LNCaP clone FGC (cell line): ENCODE measurements at places on chromosomes 1 and 21.

GRCh38 chr1:91559838-91560565, 59.4 kb downstream of the CDC7 start:
- DNase-seq: peak; percentile 82

- no peak for DNase-seq
Measured at GRCh38 chr1:49552101-49552500, 471.7 kb downstream of the AGBL4 start.

DNA sequence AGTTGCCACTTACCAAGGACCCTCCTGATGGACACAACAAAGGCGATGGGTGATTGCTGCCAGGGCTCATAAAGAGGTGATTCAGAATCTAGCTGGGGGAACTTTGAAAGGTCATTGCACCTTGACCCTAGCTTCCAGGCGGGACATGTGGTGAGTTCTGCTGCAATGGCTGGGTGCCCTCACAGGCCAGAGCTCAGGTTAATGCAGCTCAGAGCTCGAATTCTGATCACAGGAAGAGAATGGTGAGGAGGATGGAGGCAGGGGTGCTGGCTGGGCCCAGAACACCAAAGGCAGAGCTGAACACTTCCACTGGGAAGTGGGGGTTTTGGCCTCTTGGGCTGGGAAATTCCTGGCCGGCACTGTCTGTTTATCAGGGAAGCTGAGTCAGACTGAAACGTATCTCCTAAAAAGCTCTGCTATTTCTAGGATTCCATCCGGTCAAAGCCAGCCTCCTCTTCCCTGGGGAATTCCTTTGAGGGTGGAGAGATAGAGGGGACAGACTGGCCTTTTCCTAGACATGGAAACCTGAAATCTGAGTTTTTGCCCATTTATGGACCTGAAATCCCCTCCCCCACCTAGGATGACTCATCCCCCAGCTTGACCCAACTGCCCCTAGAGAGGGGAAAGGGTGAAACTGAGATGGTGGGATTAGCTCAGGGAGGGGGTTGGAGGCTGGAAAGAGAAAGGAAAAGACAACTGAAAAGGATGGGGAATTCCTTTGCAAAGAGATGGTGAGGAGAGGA, 27.2 kb downstream of the NUAK2 start:
- DNase-seq: no peak

- no peak for DNase-seq
Measured at GRCh38 chr1:1437033-1437903, 1.8 kb downstream of the VWA1 start.

GRCh38 chr1:161738627-161739287, 10.8 kb upstream of the DUSP12 start:
- peak; percentile 46 for DNase-seq

DNA sequence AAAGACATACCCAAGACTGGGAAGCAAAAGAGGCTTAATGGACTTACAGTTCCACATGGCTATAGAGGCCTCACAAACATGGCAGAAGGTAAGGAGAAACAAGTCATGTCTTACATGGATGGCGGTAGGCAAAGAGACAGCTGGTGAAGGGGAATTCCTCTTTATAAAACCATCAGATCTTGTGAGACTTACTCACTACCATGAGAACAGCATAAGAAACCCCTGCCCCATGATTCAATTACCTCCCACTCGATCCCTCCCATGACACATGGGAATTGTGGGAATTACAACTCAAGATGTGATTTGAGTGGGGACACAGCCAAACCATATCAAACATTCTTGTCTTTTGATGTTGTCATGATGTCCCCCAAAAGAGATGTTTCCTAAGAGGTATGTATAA, 103.3 kb downstream of the DUSP10 start:
- DNase-seq: no peak

GRCh38 chr1:97159342-97159741, 437.8 kb downstream of the PTBP2 start:
- no peak for DNase-seq

DNA sequence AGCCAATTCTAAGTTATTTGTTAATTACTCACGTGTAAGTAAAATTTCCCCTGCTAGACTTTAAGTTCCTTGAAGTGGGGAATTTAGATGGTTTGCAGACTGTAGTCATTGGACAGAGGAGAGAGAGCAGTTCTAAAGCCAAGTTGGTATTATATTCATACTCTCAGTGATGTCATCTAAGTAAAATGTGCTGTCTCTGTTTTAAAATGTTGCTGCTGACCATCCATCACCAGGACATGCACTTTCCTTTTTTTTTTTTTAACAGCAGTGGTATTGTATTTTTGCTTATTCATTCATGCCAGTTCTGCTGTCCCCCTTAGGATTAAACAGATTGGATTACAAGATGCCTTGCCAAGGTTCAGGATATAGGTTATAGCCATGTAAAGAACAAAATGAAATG, 2.3 kb downstream of the TTLL7 start:
- no peak for DNase-seq

DNA sequence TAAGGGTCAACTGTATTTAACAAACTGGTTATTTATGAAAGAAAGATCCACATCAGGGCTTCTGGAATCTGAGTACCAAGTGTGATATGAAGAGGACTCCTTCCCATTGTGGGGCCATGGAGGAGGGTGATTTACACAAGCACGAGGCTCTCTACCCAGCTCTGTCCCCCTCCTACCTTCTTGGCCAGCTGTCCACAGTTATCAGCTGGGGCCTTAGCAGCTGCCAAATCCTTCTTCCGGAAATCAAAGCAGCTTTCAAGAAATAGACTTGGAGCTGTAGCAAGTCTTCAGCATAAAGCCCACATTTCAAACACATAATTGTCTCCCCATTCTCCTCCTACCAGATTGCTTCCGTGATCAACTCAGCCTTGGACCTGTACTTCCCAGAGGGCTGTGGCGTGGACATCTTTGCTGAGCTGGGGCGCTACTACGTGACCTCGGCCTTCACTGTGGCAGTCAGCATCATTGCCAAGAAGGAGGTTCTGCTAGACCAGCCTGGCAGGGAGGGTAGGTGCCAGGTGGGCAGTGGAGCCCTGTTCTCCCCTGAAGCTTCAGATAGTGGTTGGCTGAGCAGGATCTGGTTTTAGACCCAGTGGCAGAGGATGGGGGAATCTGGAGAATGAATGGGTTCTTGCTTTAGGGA, 15.5 kb downstream of the AZIN2 start:
- no peak for DNase-seq

DNA sequence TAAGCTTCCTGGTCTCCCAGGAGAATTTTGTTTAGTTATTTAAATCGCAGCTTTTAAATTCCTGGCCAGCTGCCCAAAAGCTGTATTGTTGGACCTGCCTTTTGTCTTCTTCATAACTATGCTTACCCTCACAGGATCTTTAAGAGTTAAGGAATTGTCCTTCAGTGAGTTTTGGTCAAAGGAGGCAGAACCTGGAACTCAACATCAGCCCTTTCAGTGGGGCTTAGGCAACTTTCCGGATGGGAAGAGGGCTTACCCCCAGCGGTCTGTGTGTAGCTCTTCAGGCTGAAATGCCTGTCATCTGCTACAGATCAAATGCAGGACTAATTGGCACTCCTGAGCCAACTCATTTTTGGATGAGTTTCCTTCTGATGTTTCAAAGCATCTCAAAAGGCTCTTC, 402.6 kb downstream of the SIPA1L2 start:
- DNase-seq: no peak

GRCh38 chr1:219324629-219325367, 151.1 kb downstream of the LYPLAL1 start:
- no peak for DNase-seq

DNA sequence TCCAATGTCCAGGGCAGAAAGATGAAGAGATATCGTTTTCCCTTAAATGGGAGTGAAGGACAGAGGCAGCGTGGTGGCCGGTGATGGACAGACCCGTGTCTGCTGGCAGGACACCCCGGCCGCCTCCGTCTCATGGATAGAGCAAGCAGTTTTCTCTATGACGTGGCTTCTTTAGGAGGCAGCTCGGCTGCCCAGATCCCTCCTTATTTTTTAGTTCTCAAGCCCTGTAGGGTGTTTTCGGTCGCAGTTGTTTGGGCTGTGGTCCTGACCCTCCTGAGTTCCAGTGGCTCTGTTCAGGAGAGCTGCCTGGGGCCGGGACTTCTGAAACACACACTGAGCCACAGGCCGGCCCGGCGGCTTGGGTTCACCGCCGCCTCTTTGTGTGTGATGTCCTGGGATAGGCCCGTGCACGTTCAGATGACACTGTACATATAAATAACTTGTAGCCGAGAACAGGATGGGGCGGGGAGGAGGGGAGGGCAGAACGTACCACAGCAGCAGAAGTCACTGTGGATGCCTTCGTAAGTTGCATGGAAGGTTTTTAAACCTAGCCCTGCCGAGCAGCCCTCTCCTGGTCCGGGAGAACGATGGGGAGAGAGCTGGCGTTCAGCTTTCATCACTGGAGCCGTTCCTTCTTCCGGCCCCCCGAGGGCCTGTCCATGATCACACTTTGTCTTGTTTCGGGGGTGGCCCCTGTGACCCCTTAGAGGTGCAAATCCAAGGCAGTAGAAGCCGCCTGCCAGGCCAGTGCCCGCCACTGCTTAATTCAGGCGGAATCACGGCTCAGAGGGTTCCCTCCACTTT, 65.2 kb downstream of the SIK1 start:
- DNase-seq: no peak

GRCh38 chr1:19311931-19312781, at the start of the genes AKR7A2 and SLC66A1:
Gene AKR7A2, minus strand, starts transcription at chr1:19312144. Its CDS starts 20 bp downstream, at chr1:19312124.
Gene SLC66A1, plus strand, starts transcription at chr1:19312326. Its CDS starts 5,352 bp downstream, at chr1:19317678.
- DNase-seq: peak; percentile 22

- no peak for DNase-seq
Measured at GRCh38 chr1:48807554-48808260, 31.0 kb upstream of the BEND5 start.

GRCh38 chr1:209729436-209729835, 24.8 kb downstream of the HSD11B1 start:
- no peak for DNase-seq

- DNase-seq: no peak
Measured at GRCh38 chr1:102967786-102968185, 140.5 kb downstream of the COL11A1 start.

DNA sequence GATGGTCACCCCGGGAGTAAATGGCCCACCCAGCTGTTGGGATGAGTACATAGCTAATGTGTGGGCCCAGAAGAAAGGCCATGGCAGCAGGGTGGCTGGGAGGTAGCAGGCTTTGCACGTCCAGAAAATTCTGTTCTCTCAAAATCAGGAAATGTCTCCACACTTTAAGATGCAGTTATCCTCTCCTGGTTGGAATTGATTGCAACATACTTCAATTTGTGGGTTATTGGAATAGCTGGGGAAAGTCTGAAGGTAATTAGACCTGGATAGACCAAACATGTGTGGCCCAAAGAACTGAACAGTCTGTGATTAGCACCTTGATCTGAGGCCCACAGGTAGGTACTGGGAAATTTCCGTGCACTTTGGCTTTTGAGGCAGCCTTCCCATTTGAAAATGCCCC, 30.2 kb downstream of the COA7 start:
- no peak for DNase-seq

- DNase-seq: no peak
Measured at GRCh38 chr1:26391450-26391849, 18.9 kb upstream of the ZNF683 start.

- DNase-seq: no peak
Measured at GRCh38 chr1:65036570-65037051, 70.3 kb upstream of the JAK1 start.

DNA sequence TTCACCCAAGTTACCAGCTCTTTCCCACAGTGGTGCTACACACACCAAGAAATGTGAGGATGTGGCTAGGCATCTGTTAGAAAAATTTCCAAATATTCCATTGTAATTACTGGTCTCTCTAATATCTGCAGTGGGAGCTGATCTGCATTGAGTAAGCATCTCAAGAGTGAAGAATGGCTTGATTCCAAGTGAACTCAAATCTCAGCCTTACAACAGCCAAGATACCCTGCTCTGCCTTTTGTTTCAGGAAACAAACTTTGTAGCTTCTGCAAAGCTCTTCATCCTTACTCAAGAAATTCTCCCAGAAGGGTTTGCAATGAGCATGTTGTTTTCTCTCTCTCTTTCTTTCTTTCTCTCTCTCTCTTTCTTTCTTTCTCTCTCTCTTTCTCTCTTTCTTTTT, 181.1 kb downstream of the FCRL5 start:
- DNase-seq: no peak
